ENCODE measurements at places on chromosomes 2 and 18. TPM values are rescaled to one million over a fixed set of nuclear protein-coding genes. Genes with fewer than 3 reads are reported as not detected.

GNLY gene
- not detected for total RNA-seq

GRCh38 chr2:162062559-162062958 is 11.5 kb downstream of the DPP4 start:
- peak overlapping the region; percentile 27 for H3K27ac ChIP-seq
- H3K36me3 ChIP-seq = no peaks in the 10 kb centered on the region
- peaks cover 14% of the 10 kb centered on the region for H3K4me1 ChIP-seq

- no peaks in the 10 kb centered on the region for H3K36me3 ChIP-seq
- peaks cover 9% of the 10 kb centered on the region for H3K4me1 ChIP-seq
- H3K27me3 ChIP-seq = no peaks in the 10 kb centered on the region
Measured at GRCh38 chr2:236526455-236527158, 43.0 kb upstream of the ACKR3 start.

- no peak overlapping the region for H3K27ac ChIP-seq
- no peak overlapping the region for H3K4me3 ChIP-seq
- H3K4me1 ChIP-seq = peaks cover 29% of the 10 kb centered on the region
Measured at GRCh38 chr2:26765475-26766200, 1.6 kb downstream of the SLC35F6 start.

- H3K4me1 ChIP-seq = peaks cover 3% of the 10 kb centered on the region
- no peaks in the 10 kb centered on the region for H3K27me3 ChIP-seq
- no peak for DNase-seq
- H3K4me3 ChIP-seq = no peak overlapping the region
- H3K36me3 ChIP-seq = no peaks in the 10 kb centered on the region
Measured at GRCh38 chr2:232361646-232362045, 16.9 kb upstream of the ALPP start.

TMEM17 gene
- total RNA-seq = 4.3 TPM

DNA sequence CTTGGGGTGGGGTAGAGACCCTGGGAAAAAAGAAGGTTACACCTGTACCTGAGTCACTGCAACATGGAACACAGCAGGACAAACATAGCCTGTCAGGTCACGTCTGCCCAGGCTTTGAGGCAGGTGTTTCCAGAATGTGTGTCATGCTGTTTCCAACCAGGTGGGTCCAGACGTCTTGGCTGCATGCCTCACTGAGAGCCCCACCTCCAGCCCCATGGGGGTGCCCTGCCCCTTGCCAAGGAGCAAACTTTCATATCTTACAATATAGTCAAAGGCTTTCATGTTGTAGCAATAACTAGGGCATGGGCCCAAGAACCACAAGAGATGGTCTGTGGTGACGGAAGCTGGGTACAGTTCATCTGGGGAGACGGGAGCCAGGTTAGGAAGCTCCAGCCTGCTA is 499.7 kb downstream of the BCL11A start:
- no peaks in the 10 kb centered on the region for H3K36me3 ChIP-seq
- H3K4me3 ChIP-seq = no peak overlapping the region
- peaks cover 8% of the 10 kb centered on the region for H3K4me1 ChIP-seq
- no peak for DNase-seq

Measured in hepatocyte (in vitro differentiated cells).